ENCODE measurements at places on chromosomes 1 and 21.

DNA sequence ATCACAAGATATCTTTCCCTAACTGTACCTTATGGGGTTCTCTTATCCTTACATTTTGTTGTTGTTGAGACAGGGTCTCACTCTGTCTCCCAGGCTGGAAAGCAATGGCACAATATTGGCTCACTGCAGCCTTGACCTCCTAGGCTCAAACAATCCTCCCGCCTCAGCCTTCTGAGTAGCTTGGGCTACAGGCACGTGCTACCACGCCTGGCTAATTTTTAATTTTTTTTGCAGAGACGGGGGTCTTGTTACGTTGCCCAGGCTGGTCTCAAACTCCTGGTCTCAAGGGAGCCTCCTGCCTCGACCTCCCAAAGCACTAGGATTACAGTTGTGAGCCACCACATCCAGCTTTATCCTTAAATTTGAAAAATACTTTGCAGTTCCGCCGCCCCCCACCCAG, 10.4 kb downstream of the RERE start:
- peaks cover 10% of the 10 kb centered on the region for H3K4me1 ChIP-seq
- no peaks in the 10 kb centered on the region for H3K27me3 ChIP-seq
- no peak overlapping the region for H3K4me3 ChIP-seq

GRCh38 chr1:67390041-67390887, 39.9 kb downstream of the SERBP1 start:
- H3K4me1 ChIP-seq, result no peaks in the 10 kb centered on the region
- no peak overlapping the region for H3K4me3 ChIP-seq

DNA sequence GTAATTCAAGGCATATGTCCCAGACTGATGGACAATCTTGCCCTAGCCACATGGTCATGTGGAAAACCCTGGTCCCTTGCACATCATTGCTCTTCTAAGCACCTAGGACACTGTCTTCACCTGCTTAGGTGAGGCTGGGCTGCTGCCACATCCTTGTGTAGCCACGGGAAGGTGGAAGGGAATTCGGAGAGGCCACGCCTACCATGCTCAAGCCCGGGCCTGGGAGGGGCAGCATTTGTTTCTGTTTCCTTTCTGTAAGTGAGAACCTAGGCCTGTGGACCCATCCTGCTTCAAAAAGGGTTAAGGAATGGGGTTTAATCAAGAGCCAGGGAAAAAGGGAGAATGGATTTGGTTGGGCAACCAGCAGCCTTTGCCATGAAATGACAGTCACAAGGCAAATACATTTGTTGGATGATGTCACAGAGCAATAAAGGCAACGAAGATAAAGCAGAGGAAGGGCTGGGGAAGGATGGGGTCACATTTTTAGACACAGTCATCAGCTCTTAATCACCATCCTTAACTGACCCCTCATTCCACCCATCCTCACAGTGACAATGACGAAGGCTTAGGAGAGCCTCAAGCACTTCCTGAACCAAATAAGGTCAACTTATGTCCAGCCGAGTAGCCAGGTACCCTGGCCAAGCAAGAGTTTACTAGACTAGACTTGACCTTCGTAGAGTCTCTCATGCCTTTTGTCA, 10.1 kb upstream of the LRRC38 start:
- no peak for DNase-seq
- H3K4me3 ChIP-seq, result no peak overlapping the region
- no peaks in the 10 kb centered on the region for H3K27me3 ChIP-seq
- H3K27ac ChIP-seq, result no peak overlapping the region

GRCh38 chr21:25970254-25970930, 200.2 kb downstream of the APP start:
- H3K36me3 ChIP-seq, result no peaks in the 10 kb centered on the region
- no peak overlapping the region for H3K4me3 ChIP-seq
- H3K27ac ChIP-seq, result no peak overlapping the region

GRCh38 chr1:11740258-11741192, 4.6 kb downstream of the AGTRAP start:
- H3K4me1 ChIP-seq, result peaks cover 1% of the 10 kb centered on the region
- H3K4me3 ChIP-seq, result no peak overlapping the region
- no peaks in the 10 kb centered on the region for H3K27me3 ChIP-seq
- no peak for DNase-seq
- H3K27ac ChIP-seq, result no peak overlapping the region

GRCh38 chr1:99533909-99534637, 111.8 kb upstream of the PALMD start:
- no peaks in the 10 kb centered on the region for H3K36me3 ChIP-seq
- no peak overlapping the region for H3K27ac ChIP-seq
- no peak overlapping the region for H3K4me3 ChIP-seq
- DNase-seq, result no peak
- peaks cover 2% of the 10 kb centered on the region for H3K4me1 ChIP-seq

GRCh38 chr1:173301507-173301906, 94.4 kb upstream of the TNFSF4 start:
- no peaks in the 10 kb centered on the region for H3K27me3 ChIP-seq
- no peaks in the 10 kb centered on the region for H3K4me1 ChIP-seq
- H3K36me3 ChIP-seq, result no peaks in the 10 kb centered on the region
- H3K27ac ChIP-seq, result no peak overlapping the region
- DNase-seq, result no peak
- no peak overlapping the region for H3K4me3 ChIP-seq

- H3K36me3 ChIP-seq, result no peaks in the 10 kb centered on the region
- no peak overlapping the region for H3K4me3 ChIP-seq
- DNase-seq, result no peak
Observed at GRCh38 chr1:248686815-248687214, 15.8 kb downstream of the OR14I1 start.

DNA sequence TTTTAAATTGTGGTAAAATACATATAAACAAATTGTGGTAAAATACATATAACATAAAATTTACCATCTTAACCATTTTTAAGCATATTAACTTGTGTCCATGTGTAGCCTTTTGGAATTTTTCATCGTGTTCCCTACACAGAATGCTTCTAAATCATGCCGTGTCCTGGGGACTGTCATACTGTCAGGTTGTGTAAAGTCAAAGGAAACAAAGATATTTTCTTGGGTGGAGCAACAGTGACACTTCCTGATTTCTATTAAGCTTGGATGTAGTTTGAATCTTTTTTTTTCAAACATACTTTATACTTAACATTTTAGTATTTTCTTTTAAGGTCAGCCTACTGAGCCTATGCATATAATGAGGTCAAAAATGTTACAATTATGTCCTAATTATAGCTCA, 32.3 kb downstream of the DOP1B start:
- H3K4me3 ChIP-seq, result no peak overlapping the region
- H3K27me3 ChIP-seq, result no peaks in the 10 kb centered on the region
- H3K36me3 ChIP-seq, result no peaks in the 10 kb centered on the region
- peaks cover 7% of the 10 kb centered on the region for H3K4me1 ChIP-seq
- no peak for DNase-seq

DNA sequence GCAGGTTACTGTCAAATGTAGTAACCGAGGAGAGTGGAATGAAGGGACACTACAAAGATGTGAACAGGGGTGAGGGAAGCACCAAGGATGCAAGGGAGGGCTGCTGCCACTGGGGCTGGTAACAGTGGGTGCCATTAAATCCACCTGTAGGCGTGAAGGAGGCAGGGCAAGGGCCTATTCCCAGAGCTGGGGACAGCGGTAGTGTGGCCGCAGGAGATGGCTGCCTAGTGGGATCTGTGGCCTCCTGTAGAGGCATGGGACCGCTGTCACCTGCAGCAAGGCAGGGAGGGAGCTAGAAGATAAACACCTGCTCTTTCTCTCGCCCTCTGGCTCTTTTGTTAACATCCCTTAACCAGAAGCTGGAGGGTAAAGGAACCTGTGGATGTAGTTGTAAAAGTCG, 80.5 kb upstream of the CNIH3 start:
- no peaks in the 10 kb centered on the region for H3K4me1 ChIP-seq
- DNase-seq, result no peak
- no peaks in the 10 kb centered on the region for H3K36me3 ChIP-seq
- no peaks in the 10 kb centered on the region for H3K27me3 ChIP-seq

- peak overlapping the region; percentile 95 for H3K27ac ChIP-seq
- no peaks in the 10 kb centered on the region for H3K27me3 ChIP-seq
- DNase-seq, result no peak
- H3K4me1 ChIP-seq, result peaks cover 14% of the 10 kb centered on the region
- H3K36me3 ChIP-seq, result no peaks in the 10 kb centered on the region
Observed at GRCh38 chr21:33402001-33402979, 923 bp upstream of the IFNGR2 start.

DNA sequence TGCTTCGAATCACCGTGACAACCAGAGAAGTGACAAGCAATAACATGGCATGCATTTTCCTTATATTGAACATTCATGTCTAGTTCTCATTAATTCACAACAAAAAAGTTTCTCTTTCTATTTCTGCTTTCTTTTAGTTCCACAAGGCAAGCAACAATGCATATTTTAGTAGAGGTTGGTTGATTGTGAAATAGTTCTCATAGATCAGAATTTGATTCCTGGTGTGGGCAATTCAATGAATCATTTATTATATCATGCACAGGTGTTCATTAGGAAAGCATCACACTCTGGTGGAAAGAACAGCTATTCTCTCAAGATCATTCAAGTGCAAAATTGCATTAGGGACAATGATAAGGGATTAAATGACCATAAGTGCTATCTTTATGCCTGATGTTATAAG, 980.9 kb downstream of the BRINP3 start:
- no peaks in the 10 kb centered on the region for H3K4me1 ChIP-seq
- H3K4me3 ChIP-seq, result no peak overlapping the region
- no peaks in the 10 kb centered on the region for H3K36me3 ChIP-seq
- H3K27ac ChIP-seq, result no peak overlapping the region

DNA sequence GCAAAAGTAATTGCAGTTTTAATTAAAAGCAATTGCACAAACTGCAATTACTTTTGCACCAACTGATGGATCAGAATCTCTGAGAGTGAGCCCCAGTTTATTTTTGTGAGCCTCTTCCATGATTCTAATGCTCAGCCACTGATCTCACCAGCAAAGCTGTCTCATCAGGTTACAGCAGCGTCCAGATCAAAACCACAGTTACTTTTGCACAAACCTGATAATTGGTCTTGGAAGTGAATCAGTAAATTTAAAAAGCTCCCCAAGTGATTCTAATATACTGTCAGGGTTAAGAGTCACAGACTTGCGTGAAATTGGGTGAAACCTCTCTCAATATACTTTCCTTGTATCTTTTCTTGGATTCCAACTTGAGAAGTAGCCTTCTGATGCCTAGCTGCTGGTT, 13.5 kb upstream of the CR2 start:
- H3K4me3 ChIP-seq, result no peak overlapping the region
- H3K36me3 ChIP-seq, result no peaks in the 10 kb centered on the region
- H3K27ac ChIP-seq, result no peak overlapping the region
- H3K4me1 ChIP-seq, result no peaks in the 10 kb centered on the region

DNA sequence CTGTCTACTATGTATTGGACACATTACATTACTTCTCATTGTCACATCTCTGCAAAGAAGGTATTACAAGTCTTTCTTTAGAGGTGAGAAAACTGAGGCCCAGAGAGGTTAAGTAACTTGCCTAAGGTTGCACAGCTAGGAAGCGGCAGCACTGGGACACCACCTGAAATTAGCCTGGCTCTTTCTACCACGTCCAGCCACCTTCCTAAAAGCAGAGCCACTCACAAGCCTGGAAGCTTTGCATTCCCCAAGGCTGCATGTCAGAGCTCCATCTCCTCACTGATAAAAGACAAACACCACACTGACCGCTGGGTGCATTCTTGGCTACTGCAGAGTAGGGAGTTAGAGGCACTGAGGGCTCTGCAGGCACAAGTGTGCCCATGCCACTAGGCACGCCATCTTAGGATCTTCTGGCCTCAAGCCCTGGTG, 2.4 kb downstream of the CD247 start:
- H3K4me3 ChIP-seq, result no peak overlapping the region
- H3K27ac ChIP-seq, result no peak overlapping the region
- H3K27me3 ChIP-seq, result no peaks in the 10 kb centered on the region

- peaks cover 10% of the 10 kb centered on the region for H3K27me3 ChIP-seq
- no peaks in the 10 kb centered on the region for H3K4me1 ChIP-seq
- no peak overlapping the region for H3K4me3 ChIP-seq
Observed at GRCh38 chr1:115363171-115363570, 25.1 kb upstream of the NGF start.

DNA sequence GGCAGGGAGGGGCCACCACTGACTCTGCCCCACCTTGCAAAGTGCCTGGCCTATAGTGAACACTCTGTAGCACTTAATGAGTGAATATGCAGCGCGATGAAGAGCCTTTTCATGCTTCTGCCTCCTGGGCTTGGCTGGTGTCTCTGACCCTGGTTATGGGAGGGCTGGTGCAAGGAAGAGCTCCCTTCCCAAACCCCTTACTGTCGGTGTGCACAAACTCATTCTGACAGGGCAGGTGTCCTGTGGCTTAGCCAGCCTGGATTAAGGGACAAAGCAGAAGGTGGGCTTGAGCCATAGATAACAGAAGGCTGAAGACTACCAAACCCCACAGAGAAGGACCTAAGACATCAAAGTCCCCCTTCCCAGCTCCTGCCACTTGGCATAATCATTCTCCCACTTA, 2.0 kb upstream of the NCMAP start:
- no peaks in the 10 kb centered on the region for H3K27me3 ChIP-seq
- peaks cover 5% of the 10 kb centered on the region for H3K4me1 ChIP-seq
- H3K27ac ChIP-seq, result no peak overlapping the region
- H3K4me3 ChIP-seq, result no peak overlapping the region

GRCh38 chr1:165376811-165377311, 20.3 kb upstream of the LMX1A start:
- peaks cover 7% of the 10 kb centered on the region for H3K4me1 ChIP-seq
- no peaks in the 10 kb centered on the region for H3K36me3 ChIP-seq
- no peak overlapping the region for H3K27ac ChIP-seq
- no peak overlapping the region for H3K4me3 ChIP-seq
- no peak for DNase-seq

- H3K27ac ChIP-seq, result no peak overlapping the region
- no peak overlapping the region for H3K4me3 ChIP-seq
- H3K4me1 ChIP-seq, result no peaks in the 10 kb centered on the region
- DNase-seq, result no peak
- H3K36me3 ChIP-seq, result no peaks in the 10 kb centered on the region
Observed at GRCh38 chr21:20004367-20004766, 993.8 kb upstream of the NCAM2 start.

DNA sequence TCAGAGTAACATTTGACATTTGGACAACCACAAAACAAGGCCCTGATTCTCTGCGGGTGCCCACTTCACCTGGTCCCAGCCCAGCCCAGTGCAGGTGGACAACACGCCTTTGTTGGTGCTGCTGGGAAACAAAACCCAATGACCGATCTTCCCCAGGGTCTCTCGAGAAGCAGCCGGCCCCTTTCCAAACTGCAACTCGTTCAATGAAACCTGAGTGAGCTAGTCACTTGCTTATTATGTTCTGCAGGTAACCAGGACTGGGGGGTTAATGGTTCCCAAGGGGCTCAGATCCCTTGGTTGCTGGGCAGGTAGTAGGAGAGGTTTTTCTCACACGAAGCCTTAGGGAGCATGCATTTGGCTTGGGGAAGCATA, 42.9 kb downstream of the ABCG1 start:
- no peak overlapping the region for H3K4me3 ChIP-seq
- peak overlapping the region; percentile 19 for H3K27ac ChIP-seq
- H3K27me3 ChIP-seq, result no peaks in the 10 kb centered on the region
- no peak for DNase-seq
- no peaks in the 10 kb centered on the region for H3K36me3 ChIP-seq
- H3K4me1 ChIP-seq, result no peaks in the 10 kb centered on the region

GRCh38 chr1:92855236-92855635, 23.4 kb downstream of the RPL5 start:
- no peak overlapping the region for H3K27ac ChIP-seq
- H3K27me3 ChIP-seq, result no peaks in the 10 kb centered on the region
- no peak for DNase-seq
- H3K4me3 ChIP-seq, result no peak overlapping the region

All from liver (tissue), 10 donors.